Panc1 (cell line): ENCODE measurements at places on chromosomes 16 and 17.

DNA sequence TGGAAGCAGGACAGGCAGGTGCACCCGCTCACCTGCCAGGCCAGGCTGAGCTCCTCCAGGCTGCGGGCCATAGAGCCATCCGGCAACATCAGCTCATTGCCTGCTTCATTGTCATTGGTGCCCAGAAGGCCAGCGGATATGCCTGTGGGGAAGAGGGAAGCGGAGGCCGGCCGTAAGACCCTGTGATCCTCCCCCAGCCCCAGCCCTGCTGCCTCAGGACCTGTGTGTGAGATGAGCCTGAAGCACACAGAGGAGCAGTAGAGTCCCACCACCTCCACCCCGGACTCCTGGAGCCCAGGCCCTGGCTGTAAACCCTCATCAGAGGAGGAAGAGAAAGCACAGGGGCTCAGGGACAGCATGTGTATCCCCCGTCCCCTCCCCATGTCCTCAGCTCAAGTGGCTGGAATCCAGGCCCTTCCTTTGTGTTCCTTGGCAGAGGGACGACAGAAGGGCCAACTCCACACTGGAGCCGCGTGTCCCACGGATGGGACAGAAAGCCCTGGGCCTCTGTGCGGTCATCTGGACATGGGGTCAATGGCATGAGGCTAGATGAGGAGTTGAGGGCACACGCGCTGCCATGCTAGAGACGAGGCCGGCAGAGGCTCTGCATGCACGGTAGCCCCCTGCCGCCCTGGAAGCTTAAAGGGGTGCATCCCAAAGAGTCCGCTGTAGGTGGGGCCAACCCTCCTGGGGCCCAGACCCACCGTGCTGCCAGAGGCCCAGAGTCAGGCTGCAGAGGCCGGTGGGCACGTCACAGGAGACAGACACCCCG lies 39.1 kb downstream of the RMI2 start:
- DNase-seq, result no peak

DNA sequence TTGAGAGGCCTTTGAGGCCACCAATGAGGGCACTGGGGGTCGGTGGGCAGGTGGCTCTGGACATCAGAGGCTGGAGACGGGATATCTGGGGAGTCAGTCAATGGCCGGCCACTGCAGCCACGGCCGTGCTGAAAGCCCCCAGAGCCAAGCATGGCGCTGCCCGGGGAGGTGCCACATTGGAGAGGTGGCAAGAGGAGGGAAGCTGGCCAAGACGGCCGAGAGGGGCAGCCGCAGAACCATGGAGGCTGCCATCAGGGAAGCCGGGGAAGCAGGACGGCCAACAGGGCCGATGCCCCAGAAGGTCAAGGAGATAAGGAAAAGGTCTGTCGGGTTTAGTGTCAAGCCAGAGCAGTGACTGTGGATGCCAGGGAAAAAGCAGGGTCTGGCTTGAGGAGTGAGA lies 9.8 kb downstream of the RTN4RL1 start:
- no peak for DNase-seq

DNA sequence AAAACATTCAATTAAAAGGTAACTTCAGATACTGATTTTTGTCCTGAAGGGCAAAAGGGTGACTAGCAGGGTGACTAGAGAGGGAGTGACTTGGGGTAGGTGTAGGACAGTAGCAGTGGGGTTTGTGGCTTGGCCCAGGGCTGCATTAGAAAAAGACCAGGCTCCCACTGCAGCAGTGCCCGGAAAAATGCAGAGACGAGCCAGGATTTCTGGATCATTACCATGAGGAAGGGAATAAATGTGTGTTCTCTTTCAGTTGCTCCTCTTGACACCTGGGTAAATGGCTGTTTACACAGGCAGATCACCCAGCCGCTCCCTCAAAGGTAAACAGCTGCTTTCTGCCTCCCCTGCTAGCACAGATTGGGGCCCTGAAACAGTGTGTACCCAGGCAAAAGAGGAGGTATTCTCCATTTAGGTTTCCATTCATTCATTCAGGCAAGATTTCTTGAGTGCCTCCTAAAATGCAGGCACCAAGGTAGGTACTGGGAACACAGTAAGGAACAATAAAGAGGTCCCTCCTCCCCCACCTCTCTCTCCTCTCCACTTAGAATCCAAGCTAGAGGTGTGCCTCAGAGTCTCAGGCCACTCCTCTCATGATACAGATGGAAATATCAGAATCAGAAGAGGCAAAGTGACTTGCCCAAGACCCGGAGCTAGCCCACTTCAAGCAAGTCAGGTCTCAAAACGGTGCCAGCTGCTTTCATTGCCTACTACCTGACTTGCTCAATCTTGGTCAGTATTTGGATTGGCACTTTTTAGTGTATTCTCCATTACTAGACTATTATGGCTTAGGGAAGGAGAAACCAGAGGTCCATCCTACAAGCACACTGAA lies 15.2 kb upstream of the TOX3 start:
- DNase-seq, result no peak

DNA sequence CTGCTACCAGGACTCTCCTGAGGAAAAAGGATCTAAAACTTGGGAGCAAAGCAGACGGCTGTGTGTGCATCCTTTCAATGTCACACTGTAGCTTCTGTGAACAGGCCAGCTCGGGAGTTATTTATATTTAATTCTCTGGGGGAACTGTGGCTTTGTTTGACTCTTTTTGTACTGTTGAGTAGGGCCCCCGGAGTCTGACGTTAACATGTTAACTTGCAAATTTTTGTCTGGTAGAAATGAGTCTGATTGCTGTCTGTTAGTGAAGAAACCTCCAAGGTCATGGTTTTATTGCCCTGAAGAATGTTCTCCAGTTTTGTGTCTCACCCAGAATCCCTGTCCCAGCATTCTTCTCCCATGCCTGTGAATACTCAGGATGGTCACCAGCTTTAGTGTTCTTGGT lies 14.2 kb upstream of the KCNG4 start:
- no peak for DNase-seq

DNA sequence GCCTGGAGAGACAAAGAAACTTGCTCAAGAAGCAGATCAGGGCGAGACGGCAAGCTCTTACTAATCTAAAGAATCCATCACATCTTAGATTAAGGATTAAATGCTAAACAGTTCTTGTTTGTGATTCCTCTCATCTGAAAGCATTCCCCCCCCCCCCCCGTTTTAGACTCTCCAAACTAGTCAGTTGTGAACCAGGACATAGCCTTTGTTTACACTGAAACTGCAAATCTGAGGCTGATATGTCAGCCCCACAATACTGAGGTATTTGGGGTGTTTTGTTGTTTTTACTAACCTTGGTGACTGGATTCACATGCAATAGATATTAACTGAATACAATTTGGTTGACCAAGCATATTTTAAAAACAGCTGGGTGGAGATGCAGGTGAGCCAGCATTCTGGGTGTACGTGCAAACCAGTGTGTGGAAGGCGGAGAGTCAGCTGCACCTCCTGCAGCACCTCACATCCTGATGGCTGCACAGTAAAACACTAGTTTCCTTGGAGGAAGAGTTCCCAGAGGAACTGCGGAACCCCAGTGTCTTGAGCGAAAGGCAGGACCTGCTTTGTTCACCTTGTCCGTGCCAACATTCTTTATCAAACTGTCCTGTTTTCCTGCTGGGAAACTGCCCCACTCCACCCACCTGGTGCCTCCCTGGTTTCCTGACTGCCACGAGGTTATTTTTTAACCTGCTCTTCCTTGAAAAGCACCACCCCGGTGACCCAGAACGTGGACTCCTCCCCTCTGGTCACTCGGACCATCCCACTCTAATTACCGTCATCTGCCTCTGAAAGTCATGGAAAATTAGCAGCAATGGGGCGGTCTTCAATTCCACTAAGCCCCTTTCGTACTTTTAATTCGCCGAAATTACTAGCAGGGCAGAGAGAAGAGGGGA lies 1.2 kb upstream of the YPEL2 start:
- no peak for DNase-seq

DNA sequence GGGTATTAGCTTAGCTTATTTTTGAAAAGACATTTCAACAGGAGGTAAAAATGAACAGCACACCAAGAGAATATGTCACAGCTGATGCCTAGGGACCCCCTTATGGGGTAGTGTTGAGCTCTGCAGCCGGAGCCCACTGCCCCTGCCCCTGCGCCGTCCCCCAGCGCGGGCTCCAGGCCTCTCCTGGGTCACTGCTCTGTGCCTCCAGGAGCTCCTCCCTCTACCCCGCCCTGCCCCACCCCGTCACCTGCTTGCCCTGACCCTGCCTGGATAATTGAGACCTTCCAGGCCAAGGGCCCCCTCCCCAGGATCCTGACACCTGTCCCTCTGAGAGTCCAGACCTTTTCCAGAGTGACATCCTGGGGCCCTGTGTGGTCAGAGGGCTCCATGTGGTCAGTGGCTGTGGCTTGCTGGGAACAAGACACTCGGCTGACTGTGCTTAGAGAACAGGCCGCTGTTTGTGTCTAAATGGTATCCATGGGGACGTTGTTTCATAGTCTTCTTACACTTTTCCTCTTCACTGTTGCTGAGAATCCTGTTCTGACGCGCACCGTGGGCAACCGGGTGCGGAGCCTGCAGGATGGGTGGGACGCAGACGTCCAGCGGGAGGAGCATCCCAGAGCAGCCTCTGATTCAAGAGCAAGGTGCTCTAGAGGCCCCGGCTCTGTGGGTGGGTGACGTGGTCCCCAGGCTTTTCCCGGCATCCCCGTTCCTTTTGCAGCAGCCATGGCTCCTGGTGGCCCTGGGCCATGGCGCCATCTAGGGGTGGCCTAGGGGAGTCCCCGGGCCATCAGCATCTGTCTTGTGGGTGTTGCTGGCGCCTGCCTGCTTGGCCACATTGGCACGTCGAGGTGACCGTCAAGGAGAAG lies 20.0 kb upstream of the WFIKKN1 start:
- no peak for DNase-seq

- no peak for DNase-seq
Measured at GRCh38 chr16:51225878-51226277, 74.8 kb upstream of the SALL1 start.

DNA sequence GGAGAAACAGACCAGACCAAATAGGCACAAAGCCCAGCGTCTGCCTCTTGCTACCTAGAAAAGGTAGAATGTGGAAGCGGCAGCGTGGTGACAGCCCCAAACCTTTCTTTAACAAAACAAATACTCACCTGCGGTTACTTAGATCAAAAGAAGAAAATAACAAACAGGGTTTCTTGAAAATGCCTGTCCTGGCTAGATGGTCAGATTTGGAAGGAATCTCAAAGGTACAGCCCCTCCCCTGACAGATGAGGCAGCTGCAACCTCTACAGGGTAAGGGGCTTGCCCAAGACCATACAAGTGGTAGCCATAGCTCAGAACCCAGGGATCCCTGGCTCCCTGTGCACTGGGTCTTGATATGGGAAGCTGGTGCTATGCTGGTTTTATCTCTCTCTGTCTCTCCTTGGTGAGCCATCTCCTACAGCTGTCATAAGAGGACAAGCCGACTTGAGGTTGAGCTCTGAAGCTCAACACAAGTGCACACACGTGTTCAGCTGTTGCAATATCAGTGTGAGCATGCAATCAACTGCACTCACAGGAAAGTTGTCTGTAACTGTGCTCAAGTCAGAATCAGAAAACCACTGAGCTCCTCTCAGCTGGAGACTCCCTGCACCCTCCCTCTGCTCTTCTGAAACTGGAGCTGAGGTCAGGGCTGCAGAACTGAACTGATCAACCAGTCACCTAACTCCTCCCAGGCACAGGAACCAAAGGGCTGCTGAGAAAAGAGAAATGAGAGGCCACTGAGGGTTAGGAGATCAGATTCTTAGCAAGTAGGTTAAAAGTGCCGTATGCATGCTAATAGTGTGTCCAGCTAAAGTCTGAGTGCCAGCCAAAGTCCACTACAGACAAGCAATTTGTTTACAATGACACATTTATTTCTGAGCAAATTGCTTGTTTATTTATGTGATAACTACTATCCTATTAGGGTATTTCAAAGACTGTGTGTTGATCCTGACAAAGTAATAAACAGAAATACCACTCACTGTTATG lies 6.1 kb upstream of the RNF157 start:
- no peak for DNase-seq

DNA sequence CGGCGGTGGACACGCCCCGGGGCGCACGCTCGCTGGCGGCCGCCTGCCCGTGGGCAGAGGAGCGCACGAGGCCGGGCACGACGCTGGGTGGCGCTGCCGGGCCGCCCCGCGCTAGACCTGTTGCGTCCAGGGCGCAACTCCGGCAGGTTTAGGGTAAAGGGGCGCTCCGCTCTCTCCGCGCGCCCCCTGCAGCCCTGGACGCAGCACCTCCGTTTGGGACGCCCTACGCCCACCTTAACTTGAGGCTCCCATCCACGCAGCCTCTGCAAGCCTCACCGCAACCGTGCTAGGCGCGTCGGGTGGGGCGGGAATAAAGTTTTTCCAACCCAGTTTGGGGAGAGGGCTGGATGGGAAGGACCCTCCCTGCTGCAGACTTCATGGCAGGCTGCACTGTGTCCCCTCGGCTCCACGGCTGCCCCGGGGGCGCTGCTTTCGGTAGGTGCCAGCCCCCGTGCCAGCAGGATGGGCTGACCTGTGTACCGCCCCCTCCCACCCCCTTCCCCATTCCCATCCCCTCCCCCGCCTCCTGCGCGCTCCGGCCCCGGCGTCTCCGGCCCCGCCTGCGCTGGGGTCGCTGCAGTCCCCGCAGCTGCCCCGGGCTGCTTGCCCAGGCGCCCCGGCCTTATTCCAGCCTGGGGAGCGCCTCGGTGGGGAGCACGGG lies at the start of gene SYT17:
TSS of gene SYT17 (plus strand) at position 531 of the 661 bp plus-strand sequence. CDS start 407 bp downstream, outside the sequence.
- no peak for DNase-seq

DNA sequence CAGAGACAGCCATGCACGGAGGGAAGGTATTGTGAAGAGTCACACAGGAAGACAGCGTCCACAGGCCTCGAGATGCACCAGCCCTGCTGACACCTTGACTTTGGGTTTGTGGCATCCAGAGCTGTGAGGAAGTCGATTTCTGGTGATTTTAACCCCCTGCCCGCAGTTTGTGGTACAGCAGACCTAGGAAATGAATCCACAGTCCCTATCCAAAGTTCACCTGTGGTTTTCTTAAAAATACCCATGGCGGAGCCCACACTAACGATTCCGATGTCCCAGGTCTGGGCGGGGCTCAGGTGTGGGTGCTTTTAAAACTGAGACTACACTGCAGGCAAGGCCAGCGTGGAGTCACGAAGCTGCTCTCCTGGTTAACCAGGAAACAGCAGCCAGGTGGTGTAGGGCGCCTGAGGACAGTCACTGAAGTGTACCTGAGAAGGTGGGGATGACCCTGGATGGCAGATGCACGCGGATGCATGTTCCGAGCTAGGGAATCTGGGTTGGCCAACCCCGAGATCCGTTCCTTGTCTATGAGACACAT lies 14.4 kb upstream of the MEAK7 start:
- no peak for DNase-seq
